ENCODE measurements at places on chromosomes 11 and 22.
A peak's percentile ranks its signal among the peaks of the same experiment; 100 is the strongest.

DNA sequence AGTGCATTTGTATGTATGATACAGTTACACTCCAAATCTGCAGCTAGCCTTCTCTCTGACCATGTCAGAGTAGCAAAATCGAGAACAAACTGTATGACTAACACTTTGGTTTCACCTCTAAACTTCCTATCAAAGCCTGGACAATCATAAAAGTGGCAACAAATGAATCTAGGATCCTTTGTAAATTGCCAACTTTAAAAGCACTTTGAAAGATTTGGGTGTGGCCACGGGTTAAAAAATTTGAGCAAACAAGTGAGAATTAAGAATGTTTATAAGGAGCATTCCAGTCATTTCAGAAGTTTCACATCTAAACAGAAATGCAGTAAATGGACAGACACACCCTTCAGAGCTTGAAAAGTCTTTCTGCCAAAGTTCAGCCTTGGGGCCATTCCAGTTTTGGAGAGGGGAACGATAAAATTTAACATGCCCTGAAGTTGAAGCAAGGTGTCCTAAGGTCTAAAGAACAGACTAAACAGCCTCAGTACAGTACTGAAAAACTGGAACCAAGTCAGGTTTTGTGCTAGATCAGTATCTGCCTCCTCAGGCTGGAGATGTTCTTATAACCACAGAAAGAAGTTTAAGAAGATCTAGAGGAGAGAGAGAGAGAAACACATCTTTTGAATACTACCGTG is 181.9 kb upstream of the BDNF start:
- peak; percentile 20 for DNase-seq

GRCh38 chr11:92941676-92942571 is 27.5 kb upstream of the MTNR1B start:
- DNase-seq = peak; percentile 48

GRCh38 chr11:2204361-2205213 is 33.0 kb upstream of the TH start:
- DNase-seq = no peak

DNA sequence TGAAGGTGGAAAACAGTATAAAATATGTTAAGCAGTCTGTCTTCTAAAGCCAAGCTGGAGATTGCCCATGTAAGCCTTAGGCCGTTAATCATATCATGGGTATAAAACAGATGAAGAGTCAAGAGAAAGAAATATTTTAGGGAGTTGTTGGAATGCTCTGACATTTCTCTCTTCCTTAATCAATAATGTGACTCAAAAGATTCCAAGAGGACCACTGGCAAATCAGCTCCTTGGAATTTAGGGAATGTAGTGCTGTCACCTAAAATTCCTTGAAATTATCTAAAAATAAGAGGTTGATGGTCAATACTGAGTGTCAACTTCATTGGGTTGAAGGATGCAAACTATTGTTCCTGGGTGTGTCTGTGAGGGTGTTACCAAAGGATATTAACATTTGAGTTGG is 525.9 kb downstream of the KCNA4 start:
- no peak for DNase-seq

GRCh38 chr11:43242401-43242800 is 69.4 kb upstream of the API5 start:
- DNase-seq = no peak

- peak; percentile 85 for DNase-seq
Observed at GRCh38 chr11:96314326-96315020, 28.5 kb downstream of the MAML2 start.

DNA sequence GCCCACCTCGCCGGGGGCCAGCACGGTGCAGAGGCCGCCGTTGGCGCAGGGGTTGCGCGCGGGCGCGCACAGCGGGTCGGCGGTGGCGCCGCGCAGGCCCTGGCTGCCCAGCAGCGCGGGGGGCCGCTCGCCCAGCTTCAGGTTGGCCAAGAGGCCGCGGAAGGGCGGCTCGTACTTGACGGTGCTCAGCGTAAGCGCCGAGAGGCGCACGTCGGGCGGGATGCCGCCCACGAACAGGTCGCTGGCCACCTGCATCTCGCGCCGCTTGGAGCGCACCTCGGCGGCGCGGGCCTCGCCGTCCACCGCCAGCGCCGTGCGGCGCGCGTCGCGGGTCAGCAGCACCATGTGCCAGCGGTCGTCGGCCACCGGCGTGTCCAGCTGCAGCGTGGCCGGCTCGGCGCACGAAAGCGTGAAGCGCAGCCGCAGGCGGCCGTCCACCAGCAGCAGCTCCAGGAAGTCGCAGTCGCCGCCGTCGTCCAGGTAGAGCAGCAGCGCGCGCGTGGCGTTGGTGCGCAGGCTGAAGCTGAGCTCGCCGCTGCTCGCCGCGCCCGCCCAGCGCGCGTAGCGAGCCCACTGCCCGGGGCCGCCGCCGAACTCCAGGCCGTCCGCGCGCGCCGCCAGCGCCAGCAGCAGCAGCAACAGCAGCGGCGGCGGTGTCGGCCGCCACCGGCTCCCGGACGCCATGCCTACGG is 9.8 kb downstream of the NRXN2 start:
- DNase-seq = no peak

- DNase-seq = peak; percentile 73
Observed at GRCh38 chr11:74493791-74494630, 487 bp upstream of the LIPT2 start.

DNA sequence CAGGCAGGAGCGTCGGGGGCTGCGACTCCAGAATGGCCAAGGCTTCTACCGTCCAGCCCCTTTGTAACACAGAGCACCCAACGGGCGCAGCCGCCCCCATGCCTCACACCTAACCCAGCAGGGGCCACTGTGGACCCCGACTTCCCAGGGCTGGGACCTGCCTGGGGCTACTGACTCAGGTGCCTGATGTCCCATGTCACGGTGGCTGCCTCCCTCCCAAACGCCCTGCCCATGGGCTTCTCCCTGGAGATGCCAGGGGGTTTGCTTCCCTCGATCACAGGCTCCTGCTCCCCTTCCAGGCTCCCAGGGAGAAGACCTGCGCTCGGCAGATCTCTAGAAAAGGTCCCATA is 84.0 kb downstream of the MYEOV start:
- DNase-seq = no peak

GRCh38 chr11:69992026-69992425 is 86.1 kb upstream of the ANO1 start:
- no peak for DNase-seq

GRCh38 chr11:118973985-118974384 is 2.4 kb downstream of the FOXR1 start:
- DNase-seq = no peak

DNA sequence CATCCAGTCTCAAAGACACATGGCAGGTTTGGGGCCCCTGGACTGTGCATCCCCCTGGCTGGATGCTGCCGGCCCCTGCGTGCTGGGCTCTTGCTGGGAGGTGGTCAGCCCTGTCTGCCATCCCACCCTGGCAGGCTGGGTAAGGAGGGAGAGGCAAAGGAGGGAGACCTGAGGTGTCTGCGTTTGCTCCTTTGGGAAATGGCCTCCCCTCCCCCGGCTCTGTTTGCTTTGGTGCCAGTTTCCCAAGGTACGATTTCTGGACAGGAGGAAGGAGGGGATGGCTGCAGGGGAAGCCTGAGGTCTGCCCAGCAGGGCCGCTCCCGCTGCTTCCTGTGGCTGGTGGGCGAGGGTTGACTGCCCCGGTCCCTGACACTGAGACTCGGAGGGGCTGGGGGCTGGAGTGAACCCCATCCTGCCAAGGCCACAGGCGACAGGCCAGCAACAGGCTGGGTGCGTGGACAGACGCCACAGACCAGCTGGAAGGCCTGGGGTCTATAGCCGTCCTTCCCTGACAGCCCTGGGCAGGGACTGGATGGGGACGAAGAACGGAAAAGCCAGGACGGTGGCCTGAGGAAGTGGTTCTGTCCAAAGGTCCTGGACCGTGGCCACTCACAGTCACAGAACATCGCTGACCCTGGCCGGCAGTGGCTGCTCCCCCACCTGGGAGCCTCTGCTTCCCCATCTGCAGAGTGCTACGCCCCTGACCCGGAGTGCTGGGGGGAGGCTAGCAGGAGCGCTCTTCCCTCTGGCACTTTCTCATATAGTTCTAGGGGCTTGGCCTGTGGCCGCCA is 38.0 kb downstream of the OSBPL5 start:
- no peak for DNase-seq

- no peak for DNase-seq
Observed at GRCh38 chr11:114130115-114130576, 70.6 kb downstream of the ZBTB16 start.

DNA sequence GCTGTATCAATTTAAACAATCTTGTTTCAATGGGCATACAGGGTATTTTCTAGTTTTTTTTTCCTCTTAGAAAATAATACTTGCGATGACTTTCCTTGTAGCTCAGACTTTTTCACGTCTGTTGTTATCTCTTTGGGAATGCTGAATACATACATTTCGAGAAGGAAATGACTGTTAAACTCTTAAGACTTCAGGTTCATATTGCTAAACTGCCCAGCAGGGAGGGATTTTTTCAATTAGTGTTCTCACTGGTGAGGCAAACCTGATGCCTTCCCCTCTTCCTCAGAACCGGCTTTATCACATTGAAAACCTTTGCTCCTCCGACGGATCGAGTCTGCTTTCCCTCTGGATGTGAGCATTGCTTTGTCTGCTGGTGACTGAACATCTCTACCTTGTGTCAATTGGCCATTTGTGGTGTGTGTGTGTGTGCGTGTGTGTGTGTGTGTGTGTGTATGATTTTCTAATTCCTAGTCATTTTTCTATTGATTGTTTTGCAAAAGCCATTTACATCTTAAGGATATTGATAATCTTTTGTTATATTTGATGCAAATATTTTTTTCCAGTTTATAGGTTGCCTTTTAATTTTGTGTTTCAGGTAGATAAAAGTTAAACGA is 6.6 kb downstream of the NEAT1 start:
- peak; percentile 69 for DNase-seq

- DNase-seq = no peak
Observed at GRCh38 chr11:66321606-66322005, 4.8 kb upstream of the CD248 start.

DNA sequence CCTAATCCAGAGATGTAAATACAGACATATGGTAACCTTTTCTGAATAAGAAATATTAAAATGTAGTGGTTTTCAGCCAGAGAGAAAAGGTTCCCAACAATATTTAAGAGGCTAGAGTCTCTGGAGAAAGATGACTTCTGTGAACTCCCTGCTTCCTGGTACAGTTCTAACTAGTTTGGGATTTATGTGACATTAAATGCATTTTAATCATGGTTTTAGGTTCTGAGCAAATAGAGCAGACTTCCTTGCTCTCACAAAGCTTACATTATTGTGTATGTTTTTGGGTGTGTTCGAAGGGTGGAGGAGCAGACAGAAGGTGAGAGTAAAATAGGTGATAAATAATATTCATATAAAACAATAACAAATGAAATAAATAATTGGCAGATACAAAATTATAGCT is 250.1 kb upstream of the LUZP2 start:
- DNase-seq = no peak

DNA sequence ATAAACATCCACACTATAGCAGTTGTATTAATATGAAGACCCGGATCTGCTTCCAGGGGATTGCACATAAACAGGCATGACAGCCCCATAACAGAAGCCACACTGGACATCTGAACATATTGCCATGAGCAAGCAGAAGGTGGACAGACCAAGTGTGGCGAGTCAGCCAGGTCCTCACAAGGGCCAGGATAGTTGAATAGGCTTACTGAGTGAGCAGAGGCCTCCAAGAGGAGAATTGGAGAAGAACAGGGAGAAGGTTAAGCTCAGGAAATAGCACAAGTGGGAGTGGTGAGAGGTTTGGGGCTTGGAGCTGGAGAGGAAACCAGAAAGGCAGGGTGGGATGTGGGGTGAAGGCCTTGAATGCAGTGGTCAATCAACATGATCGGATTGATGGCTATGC is 10.8 kb downstream of the SLC35C1 start:
- peak; percentile 22 for DNase-seq

DNA sequence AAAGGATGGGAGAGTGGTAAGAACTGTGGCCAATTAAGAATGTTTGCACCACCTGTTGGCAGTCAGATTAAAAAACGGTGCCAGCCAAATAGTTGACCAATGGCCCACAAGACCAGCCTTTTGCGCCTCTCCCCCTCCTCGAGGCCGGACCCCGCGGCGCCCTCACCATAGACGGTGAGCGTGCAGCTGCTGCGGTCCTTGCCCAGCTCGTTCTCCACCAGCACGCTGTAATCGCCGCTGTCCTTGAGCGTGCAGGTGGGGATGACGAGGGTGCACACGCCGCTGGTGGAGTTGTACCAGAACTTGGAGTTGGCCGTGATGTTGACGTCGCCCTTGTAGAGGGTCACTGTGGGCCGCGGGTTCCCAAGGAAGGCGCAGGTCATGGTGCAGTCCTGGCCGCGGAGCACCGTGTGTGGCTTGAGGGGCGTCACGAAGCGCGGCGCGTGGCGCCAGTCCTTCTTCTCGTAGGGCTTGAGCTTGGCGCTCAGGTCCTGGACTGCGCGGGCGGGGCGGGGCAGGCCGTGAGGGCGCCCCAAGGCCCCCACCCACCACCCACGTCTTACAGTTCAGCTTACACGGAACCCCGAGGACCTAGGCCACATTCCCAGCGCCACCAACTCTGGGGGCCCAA is 7.2 kb downstream of the TMEM86A start:
- no peak for DNase-seq

GRCh38 chr22:21032037-21032867 is at the start of gene SLC7A4:
TSS of gene SLC7A4 (minus strand) at chr22:21032561. CDS start at chr22:21031812, 749 bp downstream.
- DNase-seq = no peak

- no peak for DNase-seq
Observed at GRCh38 chr11:27174021-27174420, 133.4 kb downstream of the BBOX1 start.

- no peak for DNase-seq
Observed at GRCh38 chr22:37781434-37782059, 26.2 kb upstream of the GCAT start.

- DNase-seq = no peak
Observed at GRCh38 chr11:92314499-92314898, 89.9 kb downstream of the FAT3 start.

DNA sequence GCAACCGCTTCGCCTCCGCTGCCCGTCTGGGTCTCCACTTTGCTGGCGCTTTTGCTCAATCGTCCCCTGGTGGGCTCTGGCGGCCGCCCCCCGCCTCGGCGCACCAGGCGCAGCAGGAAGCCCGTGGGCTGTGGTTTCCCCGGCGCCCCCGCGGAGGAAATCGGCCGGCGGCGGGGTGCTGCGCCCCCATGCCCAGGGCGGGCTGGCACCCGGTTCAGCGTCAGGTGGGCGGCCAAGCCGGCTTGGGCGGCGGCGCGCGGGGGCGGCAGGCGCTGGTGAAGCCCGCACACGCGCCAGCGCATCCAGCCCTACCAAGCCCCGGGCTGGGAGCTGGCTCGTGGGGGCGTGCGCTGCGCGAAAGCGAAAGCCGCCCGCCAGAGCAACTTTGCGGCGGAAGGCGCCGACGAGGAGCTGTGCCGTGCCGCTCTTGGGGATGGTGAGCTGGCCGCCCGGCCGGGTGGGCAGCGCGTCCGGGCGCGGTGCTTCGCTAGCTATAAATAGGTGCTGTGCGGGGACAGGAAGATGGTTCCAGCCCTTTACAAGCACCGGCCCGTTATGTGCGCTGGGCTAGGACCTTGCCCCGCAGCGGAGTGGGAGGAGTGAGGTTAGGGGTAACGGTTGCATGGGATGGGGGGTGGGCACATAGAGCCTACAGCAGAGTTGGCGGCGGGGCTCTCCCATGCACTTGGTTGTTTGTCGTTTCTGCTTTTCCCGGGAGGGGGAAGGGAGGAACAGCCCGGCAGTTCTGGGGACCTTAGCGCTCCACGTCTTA is 25.0 kb upstream of the SUSD2 start:
- peak; percentile 62 for DNase-seq
